ENCODE measurements at places on chromosomes 1 and 21.

GRCh38 chr1:1206376-1206965 is at the start of gene TNFRSF18:
Gene TNFRSF18, minus strand, starts transcription at chr1:1206592. Its CDS starts 21 bp downstream, at chr1:1206571.
- no peak for DNase-seq

DNA sequence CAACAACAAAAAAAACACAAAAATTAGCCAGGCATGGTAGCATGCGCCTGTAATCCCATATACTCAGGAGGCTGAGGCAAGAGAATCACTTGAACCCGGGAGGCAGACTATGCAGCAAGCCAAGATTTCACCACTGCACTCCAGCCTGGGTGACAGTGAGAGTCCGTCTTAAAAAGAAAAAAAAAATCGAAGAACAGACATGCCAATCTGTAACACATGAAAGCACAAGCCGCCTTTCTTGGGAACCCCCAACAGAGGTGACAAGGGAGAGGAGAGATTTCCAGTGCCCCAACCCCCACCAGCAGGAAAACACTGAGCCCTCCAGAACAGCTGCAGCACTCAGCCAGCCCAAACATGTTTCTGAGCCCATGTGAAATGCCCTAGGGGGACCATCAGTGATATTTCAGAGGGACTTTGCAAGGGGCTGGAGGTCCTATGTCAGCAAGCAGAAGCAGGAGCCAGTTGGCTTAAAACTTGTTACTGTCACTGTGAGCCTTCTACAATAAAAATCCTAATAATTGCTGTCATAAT is 14.2 kb upstream of the EFNA1 start:
- DNase-seq = no peak

DNA sequence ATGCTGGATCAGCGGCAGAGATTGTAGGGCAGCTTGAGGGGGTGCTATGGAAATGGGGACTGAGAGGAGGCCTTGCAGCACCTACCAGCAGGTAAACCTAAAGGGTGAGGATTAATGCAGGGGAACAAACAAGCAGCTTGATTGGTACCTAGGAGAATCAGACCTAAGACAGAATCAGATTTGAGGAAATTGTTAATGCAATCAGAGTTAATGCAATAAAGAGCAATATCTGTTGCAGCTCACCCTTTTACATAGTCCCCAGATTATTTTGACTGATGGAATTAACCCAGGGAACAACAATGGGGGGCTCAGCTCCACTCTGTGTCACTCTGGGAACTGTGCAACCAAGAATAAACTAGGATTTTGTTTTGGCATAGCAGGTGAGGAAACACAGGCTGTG is 64.5 kb downstream of the ZC3H11B start:
- DNase-seq = no peak

DNA sequence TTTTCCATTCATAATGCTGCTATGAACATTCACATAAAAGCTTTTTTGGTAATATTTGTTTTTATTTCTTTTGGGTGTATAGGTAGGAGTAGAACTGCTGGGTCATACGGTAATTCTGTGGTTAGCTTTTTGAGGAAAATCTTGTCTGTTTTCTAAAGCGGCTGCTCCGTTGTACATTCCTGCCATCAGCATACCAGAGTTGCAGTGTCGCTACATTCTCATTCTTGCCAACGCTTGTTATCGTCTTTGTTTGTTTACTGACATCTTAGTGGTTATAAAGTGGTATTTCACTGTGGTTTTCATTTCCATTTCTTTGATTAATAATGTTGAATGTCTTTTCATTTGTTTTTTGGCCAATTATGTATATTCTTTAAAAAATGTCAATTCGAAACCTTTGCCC is 469.8 kb upstream of the ZP4 start:
- DNase-seq = no peak

DNA sequence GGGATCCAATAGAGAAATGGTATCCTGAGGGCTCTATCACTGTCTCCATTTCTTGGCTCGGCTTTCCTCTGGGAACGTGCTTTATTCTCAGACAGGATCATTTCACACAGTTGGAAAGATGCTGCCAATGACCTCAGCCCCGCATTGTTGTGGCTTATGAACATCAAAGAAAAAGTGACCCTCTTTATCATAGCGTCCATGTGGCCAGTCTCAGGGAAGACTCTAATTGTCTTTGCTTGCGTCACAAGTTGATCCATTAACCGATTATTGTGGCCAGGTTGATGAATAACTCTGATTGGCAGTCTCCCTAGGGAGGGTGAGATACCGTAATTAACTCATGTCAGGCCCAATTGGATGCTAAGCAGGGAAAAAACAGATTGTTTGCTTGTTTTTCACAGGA is 10.4 kb upstream of the TMEM9 start:
- DNase-seq = no peak

- no peak for DNase-seq
Measured at GRCh38 chr1:204826970-204827369, 43.7 kb upstream of the NFASC start.

DNA sequence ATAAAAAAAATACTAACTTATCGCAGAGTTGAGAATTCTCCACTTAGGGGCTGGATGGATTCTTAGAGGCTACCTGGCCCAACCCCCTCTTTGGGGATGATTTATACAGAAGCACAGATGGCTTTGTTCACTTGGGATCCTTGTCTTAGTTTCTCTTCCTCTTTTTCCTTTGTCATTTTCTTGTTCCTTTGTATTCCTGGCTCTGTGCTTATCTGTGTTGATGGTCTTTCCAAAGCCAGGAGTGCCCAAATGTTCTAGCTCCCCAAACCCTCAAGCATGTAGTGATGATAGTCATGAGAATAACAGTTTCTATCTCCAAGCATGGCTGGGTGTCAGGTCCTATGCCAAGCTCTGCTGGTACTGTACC is 27.4 kb downstream of the EPHB2 start:
- no peak for DNase-seq

Measured in SHP77 treated with DMSO at 0.1 percent for 48 hours (cell line).